ENCODE measurements at places on chromosomes 1 and 21.

GRCh38 chr21:40049031-40049930 is 182.0 kb downstream of the PCP4 start:
- DNase-seq: no peak

DNA sequence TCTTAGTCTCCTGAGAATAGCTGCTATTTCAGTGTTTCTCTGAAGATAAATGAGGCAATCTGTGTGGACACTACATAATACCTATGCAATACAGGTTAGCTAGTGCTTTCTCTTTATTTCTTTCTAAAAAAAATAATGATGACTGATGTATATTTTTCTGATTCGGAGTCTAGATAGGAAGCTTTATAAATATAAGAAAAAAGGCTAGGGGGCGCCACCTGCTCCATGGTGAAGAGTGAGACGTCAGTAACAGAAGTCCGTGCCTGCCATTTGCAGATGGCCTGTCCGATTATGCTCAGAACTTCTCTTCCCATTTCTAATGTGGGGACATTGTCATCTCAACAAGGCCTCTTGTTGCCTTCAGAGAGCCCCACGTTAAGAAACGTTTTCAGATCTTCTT is 26.4 kb downstream of the QSOX1 start:
- DNase-seq: no peak

- no peak for DNase-seq
Observed at GRCh38 chr1:77406661-77407060, 124.8 kb downstream of the AK5 start.

DNA sequence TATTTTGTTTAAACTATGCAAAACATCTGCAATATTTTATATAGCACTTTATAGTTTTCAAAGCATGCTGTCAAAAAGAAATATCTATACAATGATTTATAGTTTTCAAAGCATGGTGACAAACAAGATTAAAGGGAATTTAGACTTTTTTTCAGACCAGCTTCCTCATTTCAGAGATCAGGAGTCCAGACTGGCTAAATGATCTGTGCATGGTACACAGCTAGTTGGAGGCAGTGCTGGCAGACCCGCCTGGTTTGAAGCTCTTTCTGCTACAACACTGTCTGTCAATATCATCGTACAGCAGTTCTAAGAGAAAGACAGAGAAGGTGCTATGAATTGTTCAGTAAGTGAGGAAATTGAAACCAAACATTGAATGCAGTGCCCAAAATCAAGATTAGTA is 479.0 kb downstream of the PTBP2 start:
- DNase-seq: no peak

DNA sequence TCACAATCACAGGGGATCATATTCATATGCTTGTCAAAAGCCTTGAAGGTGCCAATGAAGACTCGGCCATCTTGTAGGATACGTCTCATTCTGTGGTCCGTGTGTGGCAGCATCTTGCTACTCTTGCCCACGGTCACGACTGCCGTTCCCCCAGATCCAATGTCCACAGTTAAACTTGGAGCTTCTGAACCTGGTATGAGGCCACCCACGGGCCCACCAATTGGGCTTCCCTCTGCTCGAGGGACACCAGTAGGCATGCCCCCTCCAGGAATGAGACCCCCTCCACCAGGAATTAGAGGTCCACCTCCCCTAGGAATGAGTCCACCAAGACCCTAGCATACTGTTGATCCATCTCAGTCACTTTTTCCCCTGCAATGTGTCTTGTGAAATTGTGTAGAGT is 39.6 kb downstream of the MORN1 start:
- no peak for DNase-seq

DNA sequence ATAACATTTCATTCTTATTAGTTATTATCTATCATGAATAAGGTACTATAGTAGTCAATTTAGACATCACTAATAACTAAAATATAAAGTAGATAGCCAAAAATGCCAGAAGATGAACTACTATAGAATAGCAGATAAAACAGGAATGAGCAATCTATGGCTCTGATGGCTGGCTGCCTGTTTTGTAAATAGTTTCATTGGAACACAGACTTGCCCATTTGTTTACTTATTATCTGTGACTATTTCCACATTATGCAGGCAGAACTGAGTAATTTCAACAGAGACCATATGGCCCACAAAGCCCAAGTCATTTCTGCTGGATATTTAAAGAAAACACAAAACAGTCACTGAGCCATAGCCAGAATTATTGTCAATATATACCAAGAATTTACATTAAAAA is 222.1 kb downstream of the COL24A1 start:
- DNase-seq: no peak

GRCh38 chr1:83954166-83954823 is 44.6 kb downstream of the TTLL7 start:
- DNase-seq: no peak
